ENCODE measurements at places on chromosomes 3 and 15. TPM values are rescaled to one million over a fixed set of nuclear protein-coding genes. Genes with fewer than 3 reads are reported as not detected.

DNA sequence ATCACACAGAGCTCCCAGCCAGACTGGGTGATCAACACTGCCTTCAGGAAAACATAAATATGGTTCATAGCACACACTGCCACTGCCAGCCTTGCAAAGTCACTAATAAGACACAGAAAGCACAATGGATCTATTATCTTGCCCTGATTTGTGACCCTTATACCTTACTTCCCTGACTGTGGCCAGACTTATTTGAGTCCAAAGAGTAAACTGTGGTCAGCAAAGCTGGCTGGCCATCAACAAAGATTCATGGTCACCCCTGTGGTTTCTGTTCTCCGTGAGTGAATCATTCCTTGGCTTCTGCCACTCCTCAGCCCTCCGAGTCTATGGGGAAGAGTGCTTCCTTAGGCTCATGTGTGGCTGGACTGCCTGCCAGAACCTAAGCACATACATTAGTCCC lies 437.7 kb downstream of the RAP2B start:
- peak; percentile 61 for DNase-seq

DNA sequence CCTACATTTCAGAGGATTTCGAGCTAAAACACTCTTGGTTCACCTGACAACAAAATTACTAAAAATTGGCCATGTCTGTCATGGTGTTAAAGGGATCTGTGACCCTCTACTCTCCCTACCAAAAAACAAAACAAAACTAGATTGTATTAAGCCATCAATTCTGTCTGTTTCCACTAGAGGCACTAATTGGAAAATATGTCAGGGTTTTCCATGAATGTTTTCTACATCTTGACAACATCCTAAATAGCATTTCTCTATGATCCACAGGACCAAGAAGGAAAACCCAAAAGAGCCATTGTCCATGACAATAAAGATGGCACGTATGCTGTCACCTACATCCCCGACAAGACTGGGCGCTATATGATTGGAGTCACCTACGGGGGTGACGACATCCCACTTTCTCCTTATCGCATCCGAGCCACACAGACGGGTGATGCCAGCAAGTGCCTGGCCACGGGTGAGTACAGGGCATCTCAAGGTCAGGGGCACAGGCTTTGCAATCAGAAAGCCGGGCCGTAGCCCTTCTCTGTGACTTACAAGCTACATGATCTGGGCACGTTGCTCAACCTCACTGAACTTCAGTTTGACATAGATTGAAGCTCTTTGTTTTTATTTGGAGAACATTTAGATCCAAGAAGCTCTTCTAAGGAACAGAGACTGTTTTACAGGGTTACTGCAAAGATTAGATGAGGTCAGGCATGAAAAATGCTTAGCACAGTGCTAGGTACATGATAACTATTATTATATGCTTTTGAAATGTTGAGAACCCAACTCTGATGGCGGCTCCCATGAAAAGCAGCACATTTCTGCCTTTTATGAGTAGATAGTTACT lies 74.8 kb downstream of the DNASE1L3 start:
- no peak for DNase-seq

DNA sequence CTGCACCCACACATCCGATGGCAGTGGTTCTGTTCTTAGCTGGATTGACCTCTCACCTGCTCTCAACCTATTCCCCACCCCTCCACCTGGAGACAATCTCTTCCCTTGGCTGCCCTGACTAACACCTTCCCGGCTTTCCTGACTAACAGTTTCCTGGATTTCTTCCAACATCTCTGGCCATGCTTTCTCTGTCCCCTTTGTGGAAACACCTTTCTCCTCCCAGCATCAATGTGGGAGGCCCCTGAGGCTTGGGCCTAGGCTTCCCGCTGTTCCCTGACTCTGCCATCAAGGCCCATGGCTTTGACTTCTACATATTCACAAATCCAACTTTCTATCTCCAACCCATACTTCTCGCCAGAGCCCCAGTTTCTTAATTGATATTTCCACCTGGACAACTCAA lies 142.8 kb upstream of the ATP2B2 start:
- no peak for DNase-seq

- no peak for DNase-seq
These were observed 30.9 kb downstream of the UBE2E1 start for GRCh38 chr3:23836536-23837230.

- DNase-seq = no peak
These were observed 245.6 kb downstream of the ADAMTS17 start for GRCh38 chr15:100096248-100096600.

DNA sequence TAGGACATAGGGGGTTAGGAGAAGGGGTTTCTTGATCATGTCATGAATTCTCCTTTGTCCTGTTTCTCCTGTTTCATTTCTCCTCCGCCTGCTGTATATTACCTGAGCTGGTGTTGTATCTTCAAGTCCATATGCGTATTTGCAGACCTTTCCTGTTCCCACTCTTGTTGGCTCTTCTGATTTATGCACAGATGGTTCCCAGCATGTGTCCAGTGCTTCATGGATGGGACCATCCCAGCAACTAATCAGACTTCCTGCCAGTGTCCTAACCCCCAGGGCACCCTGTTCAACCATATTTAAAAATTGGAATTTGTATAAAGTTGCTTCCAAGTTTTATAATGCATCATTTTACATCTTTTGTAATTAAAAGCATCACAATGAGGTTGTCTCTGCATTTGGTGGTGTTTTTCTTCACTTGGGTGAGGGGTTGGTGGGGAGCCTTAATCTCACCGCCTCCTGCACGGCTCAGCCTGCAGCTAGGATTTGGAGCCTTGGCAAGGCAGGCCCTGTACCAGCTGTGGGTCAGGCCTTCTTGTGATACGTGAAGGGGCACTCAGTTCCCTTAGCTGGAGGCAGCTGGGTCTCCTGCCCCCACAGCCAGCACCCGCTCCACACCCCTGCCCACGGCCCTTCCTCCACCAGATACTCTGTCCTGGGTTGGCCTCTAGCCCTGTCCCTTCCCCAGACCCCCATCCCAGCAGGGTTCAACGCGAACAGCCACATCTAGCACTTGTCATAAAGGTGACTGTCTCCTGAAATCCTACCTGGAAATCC lies 72.0 kb upstream of the BLM start:
- no peak for DNase-seq

- peak; percentile 51 for DNase-seq
These were observed 25.4 kb downstream of the ALS2CL start for GRCh38 chr3:46668116-46668515.

- no peak for DNase-seq
These were observed 2.9 kb downstream of the MCTP2 start for GRCh38 chr15:94234300-94234699.

- peak; percentile 89 for DNase-seq
These were observed at the start of the genes CEP19 and PIGX for GRCh38 chr3:196711838-196712513. TSS of gene CEP19 (minus strand) at chr3:196712250. CDS start at chr3:196708657, 3,593 bp downstream. TSS of gene PIGX (plus strand) at chr3:196712377.

GRCh38 chr15:69751566-69751965 lies 298.9 kb downstream of the RPLP1 start:
- DNase-seq = no peak

GRCh38 chr15:100529556-100529955 lies 806 bp upstream of the CERS3 start:
- no peak for DNase-seq

DNA sequence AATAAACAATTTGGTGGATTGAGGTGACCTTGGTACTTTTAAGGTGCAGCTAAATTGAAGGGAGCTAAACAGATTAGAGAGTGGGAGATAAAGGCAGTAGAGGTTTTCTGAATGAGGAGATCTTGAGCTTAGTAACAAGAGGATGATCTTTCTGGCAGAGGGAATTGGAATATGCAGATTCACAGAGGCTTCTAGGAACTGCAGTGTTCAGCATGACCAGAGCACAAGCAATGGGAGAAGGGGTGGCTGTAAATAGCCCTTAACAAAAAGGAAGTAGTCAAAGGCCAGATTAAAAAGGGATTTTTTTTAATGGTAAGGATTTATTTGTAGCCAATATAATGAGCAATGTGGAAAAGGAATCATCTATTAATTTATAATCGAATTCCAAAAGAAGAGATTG lies 5.7 kb upstream of the BNIP2 start:
- no peak for DNase-seq

DNA sequence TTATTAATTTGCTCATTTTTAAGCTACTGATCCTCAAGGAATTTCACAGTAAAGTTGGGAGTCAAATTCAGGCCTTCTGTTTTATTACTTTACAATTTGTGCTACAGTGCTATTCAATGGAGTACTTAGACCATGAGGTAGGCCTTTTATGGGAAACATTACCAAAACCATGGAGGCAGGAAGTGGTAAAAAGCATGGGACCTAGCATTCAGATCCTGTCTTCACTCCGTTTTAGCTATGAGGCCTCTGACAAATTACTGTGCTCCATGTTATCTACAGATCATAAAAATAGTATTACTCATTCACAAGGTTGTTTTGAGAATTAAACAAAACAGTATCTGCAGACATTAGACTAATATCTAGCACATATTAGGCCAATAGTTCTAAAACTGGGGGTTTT lies 140.6 kb upstream of the SLITRK3 start:
- DNase-seq = no peak

DNA sequence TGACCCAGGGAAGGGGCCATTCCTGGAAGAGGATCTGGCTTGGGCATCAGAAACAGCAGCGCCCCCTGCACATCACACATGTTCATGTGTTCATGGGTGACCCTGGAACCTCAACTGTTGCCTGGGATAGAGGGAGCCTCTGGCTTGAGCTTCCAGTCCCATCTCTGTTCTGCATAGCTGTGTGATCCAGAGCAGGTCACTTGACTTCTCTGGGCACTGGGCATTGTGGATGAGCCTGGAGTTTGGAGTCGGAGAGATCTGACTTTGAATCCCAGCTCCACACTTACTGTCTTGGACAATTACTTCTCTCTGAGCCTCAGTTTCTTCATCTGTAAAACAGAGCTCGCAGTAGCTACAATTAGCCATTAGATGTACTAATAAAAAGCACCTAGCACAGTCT lies 15.6 kb downstream of the PAK6 start:
- DNase-seq = no peak

- no peak for DNase-seq
These were observed 44.8 kb downstream of the POLR2M start for GRCh38 chr15:57751177-57751800.

DNA sequence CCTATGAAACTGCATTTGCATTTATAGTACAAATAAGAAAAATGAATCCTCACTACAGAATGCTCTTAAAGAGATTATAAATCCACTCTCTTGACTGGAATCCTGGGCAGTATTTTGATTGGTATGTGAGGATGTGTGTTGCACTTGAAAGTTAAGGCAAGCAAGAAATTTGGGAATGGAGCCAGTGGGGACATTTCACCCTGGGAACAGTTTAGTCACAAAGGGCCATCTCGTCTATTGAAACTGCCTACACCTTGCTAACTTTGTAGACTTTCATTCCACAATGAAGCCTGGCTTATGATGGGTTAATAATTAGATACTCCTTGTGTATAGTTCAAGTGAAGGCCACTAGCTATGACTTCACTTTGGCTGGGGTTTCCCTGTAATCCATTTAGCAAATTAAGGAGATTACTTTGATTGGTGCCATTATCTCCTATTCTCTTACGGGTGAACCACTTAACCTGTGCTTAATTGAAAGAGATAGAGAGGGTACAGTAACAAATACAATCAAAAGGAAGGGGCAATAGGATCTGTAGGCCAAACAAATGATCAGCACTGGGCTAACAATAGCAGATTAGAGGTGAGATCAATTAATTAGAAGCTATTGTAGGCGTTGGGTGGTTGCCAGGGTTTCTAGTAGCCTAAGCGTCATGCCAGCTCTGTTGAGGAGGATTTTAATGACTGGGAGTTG lies 146.9 kb upstream of the RARB start:
- no peak for DNase-seq

DNA sequence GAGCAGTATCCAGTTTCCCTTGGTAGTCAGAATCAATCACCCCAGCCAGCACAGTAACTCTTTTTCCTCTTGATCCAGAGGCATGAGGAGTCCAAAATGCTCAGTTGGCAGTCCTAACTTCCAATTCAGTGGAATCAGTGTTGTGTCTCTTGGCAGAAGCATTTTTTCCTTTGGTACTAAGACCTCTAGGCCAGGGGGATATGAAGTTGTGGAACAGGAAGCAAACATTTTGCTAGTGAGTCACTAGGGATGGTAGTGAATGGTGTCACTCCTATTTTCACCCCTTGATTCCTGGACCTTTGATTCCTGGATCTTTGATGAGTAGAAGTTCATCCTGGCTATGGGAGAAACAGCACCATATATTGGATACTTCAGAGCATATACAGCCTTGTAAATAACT lies 70.5 kb upstream of the ALDH1A3 start:
- no peak for DNase-seq

DNA sequence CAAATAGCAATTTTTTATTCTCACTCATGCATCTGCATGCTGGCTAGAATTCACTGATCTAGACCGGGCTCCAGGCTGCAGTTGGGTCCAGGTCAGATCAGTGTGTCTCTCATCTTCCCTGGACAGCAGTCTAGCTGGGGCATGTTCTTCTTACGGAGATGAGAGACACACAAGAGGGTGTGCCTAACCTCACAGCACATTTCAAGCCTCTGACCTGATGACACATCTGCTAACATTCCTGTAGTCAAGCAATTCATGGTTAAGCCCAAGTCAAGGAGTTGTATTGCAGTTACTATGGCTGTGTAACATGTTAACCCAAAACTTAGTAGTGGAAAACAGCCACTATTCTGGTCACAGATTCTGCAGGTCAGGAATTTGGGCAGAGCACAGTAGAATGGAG lies 13.1 kb downstream of the BSN start:
- DNase-seq = no peak

DNA sequence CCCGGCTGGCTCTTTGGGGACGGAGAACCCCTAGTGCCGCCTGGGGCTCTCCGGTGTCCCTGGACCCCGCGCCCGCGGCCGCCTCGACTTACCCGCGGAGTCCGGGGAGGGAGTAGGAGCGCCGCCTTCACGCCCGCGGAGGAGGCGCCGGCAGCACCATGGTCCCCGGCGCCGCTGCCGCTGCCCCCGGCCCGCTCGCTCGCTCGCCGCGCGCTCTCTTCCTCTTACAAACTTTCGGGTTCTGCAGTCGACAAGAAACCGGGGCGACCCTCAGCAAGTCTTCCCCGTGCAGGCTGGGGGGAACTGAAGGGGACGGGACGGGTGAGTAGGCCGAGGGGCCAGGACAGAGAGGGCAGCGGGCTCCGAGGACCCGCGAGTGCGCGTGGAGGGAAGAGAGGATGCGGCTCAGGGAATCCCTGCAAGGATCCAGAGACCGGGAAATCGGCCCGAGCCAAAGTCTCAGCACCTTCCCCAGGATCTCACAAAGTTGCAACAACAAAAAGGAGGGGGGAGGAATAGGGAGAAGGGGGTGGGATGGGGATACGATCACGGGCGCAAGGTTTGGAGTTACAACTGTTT lies 2.0 kb downstream of the FOXP1 start:
- DNase-seq = peak; percentile 67

The IL17RE gene
- 5.3 TPM for total RNA-seq

The C3orf49 gene
- not detected for total RNA-seq

The FSIP1 gene
- 0.85 TPM for total RNA-seq

The ACKR2 gene
- total RNA-seq = 19.0 TPM

The SCG5 gene
- 2.5 TPM for total RNA-seq

The CPLX3 gene
- not detected for total RNA-seq

The CILP gene
- 37.9 TPM for total RNA-seq

The RHCG gene
- not detected for total RNA-seq

The RBP2 gene
- total RNA-seq = not detected

The ISLR gene
- 120 TPM for total RNA-seq

The HRG gene
- total RNA-seq = not detected
